ENCODE measurements at places on chromosomes 5 and 9.
A peak's percentile ranks its signal among the peaks of the same experiment; 100 is the strongest.

DNA sequence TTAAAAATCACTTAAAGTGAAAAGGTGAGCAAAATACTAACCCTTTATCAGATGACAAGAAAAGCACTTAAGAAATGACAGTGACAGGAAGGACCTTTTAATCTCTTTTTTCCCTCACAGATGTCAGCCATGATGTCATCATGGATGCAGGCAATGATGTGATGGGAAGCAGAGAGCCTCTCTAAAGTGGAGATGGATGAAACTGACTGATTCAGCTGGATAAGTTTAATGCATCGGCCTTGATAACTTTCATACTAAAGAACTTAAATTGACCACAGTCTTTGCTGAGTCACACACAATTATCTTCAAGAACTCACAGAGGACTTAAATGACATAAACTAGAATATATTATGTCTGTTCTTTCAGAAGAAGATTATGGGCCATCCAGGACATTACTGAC lies 153.2 kb upstream of the FGF10 start:
- no peak for DNase-seq

- DNase-seq: no peak
Observed at GRCh38 chr5:99945478-99946442, 589.4 kb upstream of the FAM174A start.

- no peak for DNase-seq
Observed at GRCh38 chr9:38765101-38765500, 45.2 kb upstream of the FAM240B start.

DNA sequence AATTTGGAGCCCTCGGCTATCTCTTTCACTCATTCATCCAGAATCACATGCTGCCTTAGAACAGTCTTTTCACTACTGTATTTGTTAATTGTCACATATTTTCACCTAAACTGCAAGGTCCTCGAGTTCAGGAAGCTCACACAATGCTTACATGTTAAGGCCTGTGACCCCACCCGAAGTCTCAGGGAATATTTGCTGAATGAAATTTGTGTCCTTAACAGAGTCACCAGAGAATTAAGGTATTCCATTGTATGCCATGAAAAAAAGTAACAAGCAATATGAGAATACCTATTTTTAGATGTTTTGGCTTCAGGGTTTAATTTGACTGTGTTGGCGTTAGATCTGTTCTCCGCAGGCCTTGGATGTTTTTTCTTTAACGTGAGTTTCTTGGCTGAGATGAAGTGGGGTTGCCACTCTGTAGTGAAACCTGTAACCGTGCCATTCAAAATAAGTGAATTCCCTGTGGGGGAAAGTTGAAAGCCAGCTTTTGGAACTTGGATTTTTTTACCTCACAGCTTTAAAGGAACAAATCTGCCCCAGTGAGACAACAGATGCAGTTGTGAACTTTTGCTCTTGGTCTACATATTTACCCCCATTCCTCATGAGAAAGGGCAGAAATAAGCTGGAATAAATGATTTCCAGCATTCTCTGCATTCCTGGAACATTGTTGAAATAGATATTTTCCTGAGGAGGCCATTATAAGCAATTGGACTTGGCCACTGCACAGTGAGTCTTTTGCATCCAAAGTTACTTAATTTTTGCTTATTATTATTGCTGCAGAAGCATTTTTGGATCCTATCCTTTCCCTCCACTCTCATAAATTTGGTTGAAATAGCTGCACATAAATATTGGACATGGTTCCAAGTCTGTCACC lies 35.9 kb upstream of the FBP1 start:
- no peak for DNase-seq

GRCh38 chr5:89471541-89471940 lies 588.6 kb upstream of the MEF2C start:
- no peak for DNase-seq

DNA sequence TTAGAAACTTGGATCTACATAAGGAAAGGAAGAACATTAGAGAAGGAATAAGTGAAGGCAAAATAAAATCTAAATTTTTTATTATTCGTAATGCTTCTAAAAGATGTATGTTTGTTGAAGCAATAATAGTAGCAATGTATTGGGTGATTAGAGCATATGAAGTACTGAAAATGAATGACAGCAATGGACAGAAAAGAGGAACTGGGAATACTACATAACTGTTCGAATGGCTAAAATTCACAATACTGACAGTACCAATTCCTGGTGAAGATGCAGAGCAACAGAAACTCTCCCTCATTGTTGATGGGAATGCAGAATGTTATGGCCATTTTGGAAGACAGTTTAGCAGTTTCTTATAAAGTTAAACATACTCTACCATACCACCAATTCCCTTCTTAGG lies 177.3 kb upstream of the SPEF2 start:
- DNase-seq: no peak

DNA sequence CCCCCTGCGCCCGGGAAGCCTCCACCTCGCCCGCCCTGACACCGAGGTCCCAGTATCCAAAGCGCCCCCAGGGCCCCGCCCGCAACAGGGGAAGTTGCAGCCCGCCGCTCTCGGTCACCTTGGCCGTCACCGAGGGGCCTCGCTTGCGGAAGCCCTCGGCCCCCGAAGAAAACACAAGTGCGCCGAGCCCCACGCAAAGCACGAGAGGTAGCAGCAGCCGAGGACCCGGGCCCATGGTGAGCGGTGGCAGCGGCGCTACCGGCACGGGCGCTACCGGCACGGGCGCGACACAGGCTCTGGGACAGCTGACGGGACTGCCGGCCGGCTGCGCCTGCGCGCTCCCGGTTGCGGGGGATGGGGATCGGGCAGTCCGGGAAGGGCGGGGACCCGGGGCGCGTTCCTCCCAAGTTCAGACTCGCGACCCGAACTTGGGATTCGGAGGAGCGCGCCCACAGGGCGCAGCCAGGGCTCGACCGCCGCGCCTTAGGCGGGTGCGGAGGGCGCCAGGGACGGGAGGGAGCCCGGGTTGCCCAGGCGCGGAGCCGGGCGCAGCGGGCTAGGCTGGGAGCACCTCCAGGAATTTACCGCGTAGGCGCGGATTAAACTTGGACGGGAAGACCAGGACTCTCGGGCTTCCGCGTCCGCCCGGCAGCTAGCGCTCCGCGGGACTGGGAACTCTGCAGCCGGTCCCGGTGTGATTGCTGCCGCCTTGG lies at the start of gene PPIC:
Gene PPIC, minus strand, starts transcription at position 335 of the 713 bp plus-strand sequence. Its CDS starts 100 bp downstream, at position 235.
- no peak for DNase-seq

GRCh38 chr5:138711087-138711486 lies 42.1 kb upstream of the CTNNA1 start:
- no peak for DNase-seq

- DNase-seq: peak; percentile 13
Observed at GRCh38 chr5:151740336-151740942, 18.0 kb downstream of the ATOX1 start.

DNA sequence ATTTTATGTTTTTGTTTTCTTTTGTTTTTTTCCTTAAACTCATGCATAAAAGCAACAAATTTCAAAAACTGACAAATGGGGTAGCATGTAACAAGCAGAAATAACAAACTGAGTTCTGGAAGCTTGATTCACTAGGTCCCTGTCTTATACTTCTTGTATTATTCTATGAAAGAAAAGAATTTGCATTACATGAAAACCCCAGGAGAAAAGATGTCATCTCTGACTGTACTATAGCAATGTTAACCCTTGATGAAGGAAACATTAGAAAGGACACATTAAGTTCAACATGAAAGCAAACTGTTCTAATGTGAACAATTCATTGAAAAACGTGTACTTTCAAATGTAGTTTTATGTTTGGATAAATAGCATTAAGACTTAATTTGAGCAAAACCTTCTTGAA lies 9.2 kb downstream of the RAB14 start:
- no peak for DNase-seq

DNA sequence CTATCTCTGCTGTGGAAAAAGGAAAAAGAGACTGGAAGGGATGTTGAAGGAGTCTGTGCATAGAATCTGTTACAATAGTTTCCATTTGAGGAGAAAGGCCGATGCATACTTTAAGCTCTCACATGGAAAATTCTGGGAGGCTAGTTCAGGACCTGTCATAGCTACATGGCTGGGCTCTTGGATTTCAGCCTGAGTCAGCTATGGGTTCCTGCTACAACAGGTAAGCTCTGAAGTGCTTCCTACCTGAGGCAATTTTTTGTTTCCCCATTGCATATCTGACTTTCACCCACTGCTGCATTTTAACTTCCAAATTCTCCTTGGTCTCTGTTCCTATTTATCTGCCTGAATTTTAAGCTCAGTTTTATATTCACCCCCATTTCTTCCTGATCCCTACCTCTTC lies 310.7 kb downstream of the RAB3C start:
- no peak for DNase-seq

DNA sequence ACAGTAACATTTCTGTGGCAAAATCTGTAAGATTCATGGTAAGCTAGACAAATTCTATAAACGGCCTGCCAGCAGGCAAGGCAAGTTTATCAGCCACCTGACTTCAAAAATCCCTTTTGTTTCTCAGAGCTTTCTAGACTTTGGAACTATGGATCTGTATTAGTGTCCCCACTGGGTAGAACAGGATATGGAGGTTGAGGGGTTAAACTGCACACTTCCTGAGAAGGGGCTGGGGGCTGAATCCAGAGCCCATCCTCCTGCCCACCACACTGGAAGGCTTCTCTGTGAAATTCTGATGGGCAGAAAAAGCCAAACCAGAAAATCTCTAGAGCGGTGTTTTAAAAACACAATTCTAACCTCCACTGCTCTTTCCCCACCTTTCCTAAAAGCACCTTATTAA lies 128.7 kb downstream of the ENTREP1 start:
- no peak for DNase-seq

DNA sequence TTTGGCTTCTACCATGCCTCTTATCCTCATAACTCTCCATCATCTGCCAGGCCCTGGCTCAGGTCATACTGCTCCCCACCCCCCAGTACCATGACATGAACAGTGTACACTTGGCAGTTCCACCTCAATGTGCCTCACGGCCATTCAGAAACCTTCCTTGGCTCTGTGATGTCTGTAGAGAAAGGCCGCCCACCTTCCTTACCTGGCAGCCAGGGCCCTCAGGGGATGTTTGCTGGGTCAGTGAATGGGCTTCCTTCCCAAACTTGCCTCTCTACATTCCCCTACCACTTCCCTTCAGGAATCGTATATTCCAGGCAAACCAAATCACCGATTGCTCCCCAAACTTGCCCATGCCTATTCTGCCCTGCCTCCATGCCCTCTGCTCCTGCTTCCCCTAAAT lies 101.1 kb downstream of the PSD2 start:
- no peak for DNase-seq

GRCh38 chr5:62692946-62693713 lies 114.5 kb downstream of the LRRC70 start:
- DNase-seq: no peak

GRCh38 chr5:157976429-157976828 lies 117.5 kb upstream of the CLINT1 start:
- no peak for DNase-seq

DNA sequence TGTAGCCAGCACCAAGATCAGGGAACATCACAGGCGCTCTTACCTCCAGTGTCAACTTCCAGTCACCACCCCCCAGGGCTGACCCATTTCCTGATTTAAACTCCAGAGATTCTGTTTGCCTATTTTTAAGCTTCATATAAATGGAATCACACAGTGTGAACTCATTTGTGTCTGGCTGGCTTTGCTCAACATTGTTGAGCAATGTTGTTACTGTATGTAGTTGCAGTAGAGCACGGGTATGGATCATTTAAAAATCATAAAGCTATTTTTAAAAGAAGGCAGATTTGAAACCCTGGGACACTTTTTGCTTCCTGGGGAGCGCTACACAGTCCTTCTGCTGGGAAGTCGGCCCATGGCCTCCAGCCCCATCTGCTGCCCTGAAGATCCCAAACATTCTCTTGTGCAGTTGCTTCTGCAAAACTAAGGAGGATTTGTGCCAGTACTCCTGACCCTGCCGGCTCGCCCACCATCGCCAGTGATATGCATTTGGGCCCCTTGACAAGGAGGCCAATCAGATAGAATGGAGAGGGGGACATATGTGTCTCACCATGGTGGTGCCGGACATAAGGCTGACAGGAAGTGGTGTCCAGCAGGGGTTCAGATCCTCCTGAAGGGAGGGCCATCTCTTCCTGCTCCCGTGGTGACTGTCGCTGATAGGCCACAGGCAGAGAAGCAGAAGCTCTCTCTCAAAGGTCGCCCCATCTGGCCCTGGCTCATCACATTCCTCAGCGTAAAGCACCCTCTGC lies 13.3 kb downstream of the DCANP1 start:
- DNase-seq: no peak

DNA sequence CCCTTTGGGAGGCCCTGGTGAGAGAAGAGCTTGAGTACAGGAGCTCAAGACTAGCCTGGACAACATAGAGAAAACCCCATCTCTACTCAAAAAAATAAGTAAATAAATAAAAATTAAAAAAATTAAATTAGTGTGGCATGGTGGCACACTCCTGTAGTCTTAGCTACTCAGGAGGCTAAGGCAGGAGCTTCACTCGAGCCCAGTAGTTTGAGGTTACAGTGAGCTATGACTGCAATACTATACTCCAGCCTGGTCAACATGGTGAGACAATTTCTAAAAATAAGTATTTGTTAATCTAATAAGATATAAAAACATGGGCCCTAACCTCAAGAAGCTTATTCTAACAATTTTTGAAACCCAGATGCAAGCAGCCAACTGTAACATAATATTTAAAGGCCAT lies 7.6 kb downstream of the RNF38 start:
- no peak for DNase-seq

GRCh38 chr9:133505186-133505830 lies 19.5 kb downstream of the MYMK start:
- no peak for DNase-seq

- no peak for DNase-seq
Observed at GRCh38 chr9:136848393-136849037, 694 bp upstream of the PHPT1 start.

DNA sequence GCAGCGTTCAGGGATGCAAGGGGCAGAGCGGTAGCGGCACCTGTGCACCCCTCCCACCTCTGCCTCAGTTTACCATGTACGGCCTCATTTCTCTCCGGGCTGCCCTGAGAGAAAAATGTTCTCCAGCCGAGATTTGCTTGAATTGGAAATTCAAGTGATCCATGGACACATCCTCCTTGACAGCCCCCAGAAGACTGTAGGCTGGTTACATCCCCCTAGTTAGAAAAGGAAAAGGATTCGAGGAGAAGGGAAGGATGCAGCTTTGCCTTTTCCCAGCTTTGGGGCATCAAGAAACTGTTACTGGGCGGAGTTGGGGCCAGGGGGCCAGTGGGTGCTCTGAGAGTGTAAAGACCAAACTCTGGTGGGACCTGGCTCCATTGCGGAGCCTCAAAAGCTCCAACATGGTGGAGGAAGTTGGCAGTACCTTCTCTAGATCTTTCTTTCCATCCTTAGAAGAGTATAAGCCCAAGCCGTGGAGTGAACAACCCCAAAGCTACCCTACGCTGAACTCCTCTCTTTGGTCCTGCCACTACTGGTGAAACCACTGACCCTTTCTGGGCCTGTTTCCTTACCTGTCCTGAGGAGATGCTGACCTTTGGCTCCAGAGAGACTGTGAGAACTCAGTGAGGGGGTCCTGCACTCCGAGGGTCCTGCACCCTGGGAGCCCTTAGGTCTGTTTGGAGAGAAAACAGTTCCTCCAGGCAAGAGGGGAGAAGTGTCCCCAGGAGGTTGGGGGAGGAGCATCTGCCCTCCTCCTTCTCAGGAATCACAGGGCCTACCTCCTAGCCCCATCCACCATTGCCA lies 1.0 kb upstream of the BARX1 start:
- no peak for DNase-seq
